ENCODE measurements at places on chromosomes 1 and 21.

GRCh38 chr1:170296642-170297041 is 150.9 kb downstream of the NTMT2 start:
- no peaks in the 10 kb centered on the region for H3K4me1 ChIP-seq
- no peaks in the 10 kb centered on the region for H3K27me3 ChIP-seq
- no peak overlapping the region for H3K27ac ChIP-seq
- no peaks in the 10 kb centered on the region for H3K36me3 ChIP-seq
- DNase-seq, result no peak

GRCh38 chr1:95287081-95287480 is 53.1 kb downstream of the RWDD3 start:
- no peak overlapping the region for H3K27ac ChIP-seq
- no peak for DNase-seq
- no peak overlapping the region for H3K4me3 ChIP-seq
- no peaks in the 10 kb centered on the region for H3K4me1 ChIP-seq
- no peaks in the 10 kb centered on the region for H3K36me3 ChIP-seq
- H3K27me3 ChIP-seq, result peaks cover 5% of the 10 kb centered on the region

GRCh38 chr1:33459691-33460090 is 12.8 kb upstream of the ZSCAN20 start:
- peak overlapping the region; percentile 21 for H3K27ac ChIP-seq
- peaks cover 20% of the 10 kb centered on the region for H3K4me1 ChIP-seq
- no peaks in the 10 kb centered on the region for H3K36me3 ChIP-seq
- H3K4me3 ChIP-seq, result no peak overlapping the region
- no peak for DNase-seq

GRCh38 chr1:100627936-100628335 is 90.0 kb downstream of the GPR88 start:
- peaks cover 14% of the 10 kb centered on the region for H3K4me1 ChIP-seq
- H3K36me3 ChIP-seq, result no peaks in the 10 kb centered on the region
- DNase-seq, result no peak
- H3K4me3 ChIP-seq, result no peak overlapping the region
- H3K27ac ChIP-seq, result no peak overlapping the region

DNA sequence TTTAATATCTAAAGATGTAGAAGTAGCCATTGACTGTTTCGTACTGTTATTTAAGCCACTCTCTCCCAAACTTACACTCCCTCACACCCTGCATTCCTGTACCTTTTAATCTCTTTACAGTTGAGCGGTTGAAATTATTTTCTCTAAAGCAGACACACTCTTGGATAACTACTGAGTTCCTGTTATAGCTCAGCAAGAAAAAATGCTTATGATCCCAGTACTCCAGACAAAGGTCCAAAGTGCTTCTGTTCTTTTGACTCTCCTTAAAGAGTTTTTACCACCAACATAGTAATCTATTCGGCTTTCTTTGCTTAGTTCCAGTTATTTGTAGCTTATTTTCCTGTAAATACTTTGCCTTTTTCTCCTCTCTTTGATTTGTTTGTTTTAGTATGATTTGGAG is 100.1 kb downstream of the ATF6 start:
- no peaks in the 10 kb centered on the region for H3K4me1 ChIP-seq
- H3K27ac ChIP-seq, result no peak overlapping the region
- DNase-seq, result no peak

- no peaks in the 10 kb centered on the region for H3K27me3 ChIP-seq
- no peak for DNase-seq
- H3K4me1 ChIP-seq, result peaks cover 9% of the 10 kb centered on the region
Observed at GRCh38 chr1:56707379-56707778, 62.3 kb downstream of the PRKAA2 start.

GRCh38 chr1:4626560-4627319 is 27.7 kb upstream of the AJAP1 start:
- H3K4me1 ChIP-seq, result no peaks in the 10 kb centered on the region
- DNase-seq, result no peak
- H3K27me3 ChIP-seq, result no peaks in the 10 kb centered on the region
- H3K4me3 ChIP-seq, result no peak overlapping the region
- H3K36me3 ChIP-seq, result no peaks in the 10 kb centered on the region

DNA sequence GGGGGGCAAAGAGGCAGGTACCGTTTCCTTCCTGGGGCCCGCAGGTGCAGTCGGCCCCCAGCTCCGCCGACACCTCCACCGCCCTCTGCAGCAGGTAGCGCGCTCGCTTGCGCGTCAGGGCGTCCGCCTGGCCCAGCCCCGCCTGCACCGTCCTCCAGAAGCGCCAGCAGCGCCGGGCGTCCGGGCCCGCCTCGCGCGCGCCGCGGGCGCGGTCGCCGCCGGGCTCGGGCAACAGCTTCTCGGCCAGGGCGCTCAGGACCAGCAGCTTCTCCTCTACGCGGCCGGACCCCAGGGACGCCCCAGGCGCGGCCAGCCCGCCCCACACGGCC is 863 bp downstream of the TARBP1 start:
- no peaks in the 10 kb centered on the region for H3K36me3 ChIP-seq
- peak overlapping the region; percentile 74 for H3K4me3 ChIP-seq
- H3K4me1 ChIP-seq, result no peaks in the 10 kb centered on the region
- no peaks in the 10 kb centered on the region for H3K27me3 ChIP-seq

DNA sequence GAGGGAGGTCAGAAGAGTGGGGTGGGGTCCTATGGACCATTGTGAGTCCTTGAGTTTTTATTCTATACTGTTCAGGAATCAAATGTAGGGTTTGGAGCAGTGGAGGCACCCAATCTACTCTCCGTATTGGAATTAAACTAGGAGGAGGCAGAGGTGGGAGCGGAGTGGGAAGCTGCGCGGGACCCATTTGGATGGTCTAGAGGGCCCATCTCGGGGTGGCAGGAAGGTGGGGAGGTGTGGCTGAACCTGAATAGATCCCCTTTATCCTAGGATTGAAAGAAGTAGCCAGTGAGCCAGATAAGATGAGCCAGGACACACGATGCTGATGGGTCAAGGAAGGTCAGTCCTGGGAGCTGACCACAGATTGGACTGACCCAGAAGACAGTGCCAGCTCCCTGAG is 325.8 kb downstream of the AJAP1 start:
- no peak overlapping the region for H3K4me3 ChIP-seq
- DNase-seq, result no peak
- H3K27ac ChIP-seq, result no peak overlapping the region
- no peaks in the 10 kb centered on the region for H3K4me1 ChIP-seq
- H3K27me3 ChIP-seq, result no peaks in the 10 kb centered on the region

DNA sequence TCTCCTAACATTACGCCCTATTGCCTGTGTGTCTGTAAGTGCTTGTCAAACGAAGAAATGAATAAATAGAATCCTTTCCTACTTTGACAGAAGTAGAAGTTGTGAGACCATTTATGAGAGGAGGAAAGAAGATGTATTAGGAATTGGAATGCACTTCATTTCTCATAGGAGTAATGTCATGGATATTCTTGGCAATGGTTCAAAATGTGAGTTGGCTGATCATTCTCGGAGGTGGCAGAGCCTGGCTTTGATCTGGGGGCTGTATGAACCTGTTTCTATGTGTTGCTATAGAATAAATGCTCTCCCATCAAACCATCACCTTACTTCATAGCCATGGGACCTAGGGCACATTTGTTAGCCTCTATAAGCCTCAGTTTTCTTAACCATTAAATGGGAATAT is 10.1 kb upstream of the SERBP1 start:
- H3K27ac ChIP-seq, result no peak overlapping the region
- no peaks in the 10 kb centered on the region for H3K27me3 ChIP-seq
- no peaks in the 10 kb centered on the region for H3K36me3 ChIP-seq
- no peak overlapping the region for H3K4me3 ChIP-seq

- H3K4me3 ChIP-seq, result no peak overlapping the region
- H3K4me1 ChIP-seq, result no peaks in the 10 kb centered on the region
- no peak overlapping the region for H3K27ac ChIP-seq
- H3K27me3 ChIP-seq, result no peaks in the 10 kb centered on the region
Observed at GRCh38 chr1:247295746-247296145, 35.9 kb downstream of the ZNF496 start.

- no peak overlapping the region for H3K27ac ChIP-seq
- DNase-seq, result no peak
- H3K36me3 ChIP-seq, result no peaks in the 10 kb centered on the region
Observed at GRCh38 chr1:219090607-219091006, 83.1 kb upstream of the LYPLAL1 start.

DNA sequence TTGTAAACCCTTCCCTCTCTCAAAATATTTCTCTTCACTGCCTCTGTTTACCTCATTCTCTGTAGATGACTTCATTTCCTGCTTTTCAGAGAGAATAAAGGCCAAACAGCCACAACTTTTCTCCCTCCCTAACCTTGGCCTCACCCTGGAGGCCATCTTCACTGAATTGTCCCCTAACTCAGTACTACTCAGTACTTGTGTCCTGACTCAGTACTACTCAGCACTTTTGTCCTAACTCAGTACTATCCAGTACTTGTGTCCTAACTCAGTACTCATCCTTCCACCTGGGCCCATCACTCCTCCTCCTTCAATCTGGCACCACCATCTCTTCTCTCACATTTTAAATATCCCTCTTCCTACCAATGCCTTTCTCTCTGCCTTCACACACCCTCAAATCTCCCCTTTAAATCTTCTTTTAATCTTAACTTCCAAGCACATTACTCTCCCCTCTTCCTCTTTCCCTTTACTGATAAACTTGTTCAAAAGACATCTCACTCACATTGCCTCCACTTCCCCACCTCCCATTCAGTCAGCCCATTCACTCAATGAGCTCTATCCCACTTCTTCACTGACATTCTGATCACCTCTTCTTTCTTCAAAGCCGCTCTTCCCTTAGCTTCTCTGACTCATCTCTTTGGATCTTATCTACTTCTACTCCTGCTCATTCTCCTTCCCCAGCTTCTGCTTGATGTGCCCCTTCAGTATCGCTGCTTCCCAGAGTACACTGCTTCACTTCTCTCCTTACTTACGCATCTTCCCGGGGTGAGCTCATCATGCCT is 121.4 kb downstream of the RNF220 start:
- no peak overlapping the region for H3K27ac ChIP-seq
- H3K4me3 ChIP-seq, result no peak overlapping the region
- no peaks in the 10 kb centered on the region for H3K36me3 ChIP-seq
- H3K27me3 ChIP-seq, result no peaks in the 10 kb centered on the region

- no peaks in the 10 kb centered on the region for H3K36me3 ChIP-seq
- peak; percentile 28 for DNase-seq
- no peak within 1 kb of the TSS for H3K27ac ChIP-seq
- peak within 1 kb of the TSS; percentile 22 for H3K4me3 ChIP-seq
- H3K27me3 ChIP-seq, result peaks cover 55% of the 10 kb centered on the region
Observed at GRCh38 chr1:240091614-240092300, at the start of gene FMN2. Gene FMN2 (plus strand): TSS chr1:240091883. CDS start chr1:240092110, 227 bp downstream.

GRCh38 chr1:37347104-37347649 is 127.2 kb upstream of the ZC3H12A start:
- no peaks in the 10 kb centered on the region for H3K36me3 ChIP-seq
- H3K27me3 ChIP-seq, result no peaks in the 10 kb centered on the region
- H3K4me3 ChIP-seq, result no peak overlapping the region
- DNase-seq, result no peak
- H3K4me1 ChIP-seq, result no peaks in the 10 kb centered on the region

- DNase-seq, result no peak
- no peaks in the 10 kb centered on the region for H3K4me1 ChIP-seq
- no peaks in the 10 kb centered on the region for H3K36me3 ChIP-seq
- no peaks in the 10 kb centered on the region for H3K27me3 ChIP-seq
Observed at GRCh38 chr1:37267111-37267835, 207.1 kb upstream of the ZC3H12A start.

DNA sequence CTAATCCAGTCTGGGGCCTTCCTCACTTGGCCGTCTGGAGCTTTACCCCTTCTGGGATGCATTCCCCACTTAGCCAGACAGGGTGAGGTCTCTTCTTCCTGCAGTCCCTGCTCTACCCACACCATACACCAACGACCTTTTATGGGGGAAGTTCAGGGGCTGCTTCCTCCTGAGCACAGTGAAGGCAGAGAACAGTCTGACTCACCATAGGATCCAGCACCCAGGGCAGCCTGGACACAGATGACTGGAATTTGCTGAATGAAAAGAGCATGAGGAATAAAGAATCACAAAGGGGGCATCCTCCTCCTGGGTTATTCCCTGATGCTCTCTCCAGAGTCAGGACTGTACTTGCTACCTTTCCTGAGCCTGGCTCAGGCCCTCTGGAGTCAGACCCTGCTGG is 4.6 kb upstream of the FOXE3 start:
- DNase-seq, result no peak
- H3K4me1 ChIP-seq, result peaks cover 22% of the 10 kb centered on the region
- no peak overlapping the region for H3K4me3 ChIP-seq
- H3K36me3 ChIP-seq, result no peaks in the 10 kb centered on the region
- peaks cover 6% of the 10 kb centered on the region for H3K27me3 ChIP-seq

DNA sequence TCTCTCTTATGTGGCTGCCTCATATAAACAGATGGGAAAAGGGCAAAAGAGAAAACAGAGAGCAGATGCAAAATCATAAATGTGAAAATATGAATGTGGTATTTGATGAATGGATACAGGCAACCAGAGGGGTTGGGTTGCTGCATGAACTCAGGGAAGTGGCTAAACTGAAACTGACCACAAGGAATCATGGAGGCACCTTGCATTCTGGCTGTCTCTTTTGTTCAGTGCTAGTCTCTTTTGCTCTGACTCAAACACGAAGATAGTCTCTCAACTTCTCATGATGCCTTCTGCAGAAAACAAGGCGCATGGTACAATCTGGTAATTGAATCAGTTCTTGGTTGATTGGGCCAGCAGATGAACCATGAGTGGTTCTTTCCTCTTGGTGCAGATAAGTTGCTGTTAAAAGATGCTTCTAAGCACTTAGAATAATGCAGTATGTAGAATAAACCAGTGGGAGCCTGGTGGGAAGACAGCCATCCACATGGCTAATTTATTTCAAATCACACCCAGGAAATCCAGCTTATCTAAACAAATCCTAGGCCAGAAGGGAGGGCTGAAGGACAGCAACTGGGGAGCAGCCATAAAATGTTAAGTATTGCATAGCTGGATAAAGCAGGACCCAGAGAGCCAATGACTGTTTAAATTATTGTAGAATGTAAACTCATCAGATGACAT is 64.2 kb downstream of the HLX start:
- H3K27ac ChIP-seq, result no peak overlapping the region
- no peak for DNase-seq
- no peaks in the 10 kb centered on the region for H3K36me3 ChIP-seq
- H3K4me3 ChIP-seq, result no peak overlapping the region
- no peaks in the 10 kb centered on the region for H3K4me1 ChIP-seq

DNA sequence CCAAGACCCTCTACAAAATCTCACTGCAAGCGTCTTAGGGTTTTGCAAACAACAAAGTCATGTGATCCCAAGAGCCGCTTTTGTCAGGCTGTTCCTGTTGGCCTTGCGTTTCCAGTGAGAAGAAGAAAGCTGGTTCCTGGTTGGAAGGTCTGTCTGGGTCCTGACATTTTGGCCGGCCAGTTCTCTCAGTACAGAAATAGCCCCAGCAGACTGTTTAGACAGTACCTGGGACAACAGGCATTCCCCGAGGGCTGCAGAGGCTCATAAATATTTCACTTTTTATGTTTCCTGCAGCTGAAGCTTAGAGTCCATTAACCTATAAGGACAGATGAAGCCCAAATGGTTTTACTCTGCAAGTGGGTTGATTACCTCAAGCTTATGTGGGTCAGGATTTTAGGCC is 8.6 kb downstream of the GPR137B start:
- no peaks in the 10 kb centered on the region for H3K36me3 ChIP-seq
- H3K27me3 ChIP-seq, result no peaks in the 10 kb centered on the region

DNA sequence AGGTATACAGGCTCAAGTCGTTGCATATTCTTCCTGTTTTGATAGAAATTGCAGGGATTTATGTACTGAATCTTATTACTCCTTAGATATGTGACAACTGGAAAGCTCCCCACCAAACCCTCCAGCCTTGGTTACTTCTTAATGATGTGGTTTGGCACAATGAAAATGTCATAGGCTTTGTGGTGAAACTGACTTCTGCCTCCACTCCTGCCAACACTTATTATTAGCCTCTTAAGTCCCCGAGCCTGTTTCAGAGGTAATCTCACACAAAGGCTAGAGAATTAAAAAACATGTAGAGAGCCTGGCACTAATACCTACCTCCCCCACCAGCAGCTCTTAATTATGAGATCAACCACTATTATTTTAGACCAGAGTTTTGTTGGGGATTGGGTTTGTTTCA is 4.2 kb downstream of the COX20 start:
- no peak for DNase-seq
- H3K36me3 ChIP-seq, result peaks cover 64% of the 10 kb centered on the region
- no peak overlapping the region for H3K4me3 ChIP-seq
- H3K4me1 ChIP-seq, result peaks cover 6% of the 10 kb centered on the region

All from RWPE2 (cell line).